ENCODE measurements at places on chromosomes 7 and 10. TPM values are rescaled to one million over a fixed set of nuclear protein-coding genes. Genes with fewer than 3 reads are reported as not detected.

DNA sequence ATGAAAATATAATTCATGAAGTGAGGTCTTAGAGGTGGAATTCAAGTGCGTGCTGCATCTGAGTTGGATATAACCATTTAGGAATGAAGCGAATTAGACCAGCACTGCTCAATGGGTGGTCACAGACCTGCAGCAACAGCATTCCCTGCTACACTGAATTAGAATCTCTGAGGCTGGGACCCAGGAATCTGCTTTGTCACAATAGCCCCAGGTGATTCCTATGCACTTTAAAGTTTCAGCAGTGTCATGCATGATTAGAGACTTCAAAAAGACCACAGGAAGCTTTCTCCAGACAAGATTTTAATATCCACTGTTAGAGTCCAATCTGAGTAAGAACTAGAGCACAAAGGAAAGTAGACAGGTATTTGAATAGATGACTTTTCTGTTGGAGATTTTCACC, 352.8 kb upstream of the VSTM2A start:
- DNase-seq: no peak

DNA sequence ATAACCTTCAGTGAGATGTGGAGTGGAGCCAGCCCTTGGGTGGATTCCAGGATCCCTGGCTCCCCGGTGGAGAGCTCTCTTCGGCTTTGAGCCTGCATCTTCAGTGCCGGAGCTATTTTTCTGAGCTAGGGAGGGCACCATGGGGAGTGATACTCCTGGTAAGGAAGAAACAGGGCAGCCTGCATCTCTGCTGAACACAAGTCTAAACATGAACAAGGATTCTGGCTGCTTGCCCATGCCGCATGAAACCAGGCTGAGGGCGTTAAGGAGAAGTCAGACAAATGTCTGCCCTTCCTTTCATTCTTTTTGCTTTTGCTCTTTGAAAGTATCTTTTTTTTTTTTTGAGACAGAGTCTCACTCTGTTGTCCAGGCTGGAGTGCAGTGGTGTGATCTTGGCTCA, 60.4 kb downstream of the EVX1 start:
- no peak for DNase-seq

DNA sequence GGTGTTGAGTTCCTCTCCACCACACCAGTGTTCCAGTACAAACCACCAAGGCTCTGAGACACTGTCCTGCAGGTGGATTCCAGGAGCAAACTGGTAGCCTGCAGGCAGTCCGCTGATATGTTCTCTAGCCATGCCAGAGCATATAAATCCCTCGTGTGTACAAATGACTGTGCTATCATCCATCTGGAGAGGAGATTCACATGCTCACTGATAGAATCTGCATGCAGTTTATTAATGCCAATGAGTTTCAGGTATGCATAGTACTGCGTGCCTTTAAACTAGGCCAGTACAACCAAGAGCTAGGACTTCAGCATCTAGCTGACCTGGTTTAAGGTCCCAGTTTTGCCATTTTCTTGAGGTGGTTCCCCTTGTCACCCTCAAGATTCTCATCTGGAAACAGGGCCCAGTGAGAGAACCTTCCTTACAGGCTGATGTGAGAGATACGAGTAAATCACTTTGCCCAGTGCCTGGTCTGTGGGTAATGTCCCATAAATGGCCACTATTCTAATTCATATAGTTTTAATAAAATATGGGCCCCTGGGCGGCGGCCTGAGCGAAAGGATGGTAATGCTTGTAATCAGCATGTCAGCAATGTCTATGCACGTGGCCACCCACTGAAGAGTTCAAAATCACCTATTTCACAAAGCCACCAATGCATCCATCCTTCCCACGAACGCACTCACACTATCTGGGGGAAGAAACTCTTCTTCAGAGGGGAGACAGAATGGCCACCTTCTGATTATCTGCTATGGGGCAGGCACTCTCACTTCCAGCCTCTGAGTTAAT, 268.0 kb upstream of the ZMIZ1 start:
- DNase-seq: no peak

GRCh38 chr7:38512704-38513103, 118.5 kb downstream of the AMPH start:
- DNase-seq: no peak

DNA sequence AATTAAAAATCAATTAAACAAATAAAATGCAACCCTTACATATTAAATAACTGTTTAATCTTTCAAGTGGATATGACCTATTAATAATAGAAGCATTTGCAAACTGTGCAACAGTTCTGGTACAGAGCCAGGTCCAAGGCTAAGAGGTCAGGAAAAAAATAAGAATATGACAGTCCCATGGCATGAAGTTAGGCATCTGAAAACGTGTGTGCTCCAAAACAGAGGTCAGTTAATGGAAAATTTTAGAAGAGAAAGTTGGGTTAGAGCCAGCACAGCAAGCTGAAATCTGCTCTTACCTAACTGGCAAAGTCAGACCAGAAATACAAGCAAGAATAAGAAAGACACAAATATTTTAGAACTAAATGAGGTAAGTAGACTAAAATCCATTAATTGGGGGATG, 757.7 kb downstream of the GRM8 start:
- DNase-seq: no peak

The COL26A1 gene
- total RNA-seq: 0.02 TPM
